ENCODE measurements at places on chromosomes 7 and 10. TPM values are rescaled to one million over a fixed set of nuclear protein-coding genes. Genes with fewer than 3 reads are reported as not detected.

Gene DENND2A
- polyA plus RNA-seq = 35.5 TPM

Gene CELF2
- polyA plus RNA-seq = 12.5 TPM

Gene CCL24
- polyA plus RNA-seq = not detected

Gene SNCG
- 12.4 TPM for polyA plus RNA-seq

Gene CPA2
- 0.60 TPM for polyA plus RNA-seq

Gene ADIRF
- polyA plus RNA-seq = 8.9 TPM

Gene TBC1D12
- polyA plus RNA-seq = 21.6 TPM

Gene MCM10
- polyA plus RNA-seq = 17.1 TPM

Gene KCND2
- polyA plus RNA-seq = 2.9 TPM

Gene GHRHR
- polyA plus RNA-seq = 0.33 TPM

Gene HOXA7
- 22.7 TPM for polyA plus RNA-seq

Gene ARHGAP22
- polyA plus RNA-seq = 0.93 TPM

Gene EPHA1
- 20.2 TPM for polyA plus RNA-seq

Gene HTR7
- 0.53 TPM for polyA plus RNA-seq

Gene NPFFR1
- polyA plus RNA-seq = 0.15 TPM

Gene TFR2
- polyA plus RNA-seq = 0.93 TPM

Gene CYP2C18
- polyA plus RNA-seq = 0.47 TPM

Gene HOXA11
- 32.2 TPM for polyA plus RNA-seq

Gene DUSP5
- 9.2 TPM for polyA plus RNA-seq

Gene SP8
- not detected for polyA plus RNA-seq

Gene TMEM270
- 0.27 TPM for polyA plus RNA-seq

Gene ADARB2
- polyA plus RNA-seq = 0.88 TPM

Gene LEP
- 0.53 TPM for polyA plus RNA-seq

Gene PCBD1
- polyA plus RNA-seq = 89.2 TPM

Gene FGFBP3
- polyA plus RNA-seq = 3.1 TPM

Gene CFAP43
- polyA plus RNA-seq = 39.1 TPM

Gene OR2A5
- polyA plus RNA-seq = 0.18 TPM

Gene FAM180A
- not detected for polyA plus RNA-seq

Gene UTF1
- polyA plus RNA-seq = not detected

Gene ELN
- polyA plus RNA-seq = 46.4 TPM

Gene SFMBT2
- 9.3 TPM for polyA plus RNA-seq

Gene WEE2
- 0.58 TPM for polyA plus RNA-seq
